Heart right ventricle (tissue), 16 donors: ENCODE measurements at places on chromosomes 1 and 21. TPM values are rescaled to one million over a fixed set of nuclear protein-coding genes. Genes with fewer than 3 reads are reported as not detected.

- peaks cover 51% of the 10 kb centered on the region for H3K4me1 ChIP-seq
- H3K4me3 ChIP-seq: peak overlapping the region; percentile 85
- peaks cover 35% of the 10 kb centered on the region for H3K36me3 ChIP-seq
- DNase-seq: no peak
Measured at GRCh38 chr1:77976433-77977076, 2.3 kb downstream of the FUBP1 start.

Gene CFAP57
- not detected for total RNA-seq

Gene COL11A1
- not detected for total RNA-seq

GRCh38 chr1:89125913-89126580, at the start of gene GBP2:
Gene GBP2 (minus strand): TSS chr1:89126114. CDS start chr1:89121966, 4,148 bp downstream.
- H3K4me3 ChIP-seq: peak within 1 kb of the TSS; percentile 48
- H3K4me1 ChIP-seq: peaks cover 38% of the 10 kb centered on the region
- DNase-seq: no peak
- no peaks in the 10 kb centered on the region for H3K27me3 ChIP-seq
- peak within 1 kb of the TSS; percentile 56 for H3K27ac ChIP-seq
- H3K36me3 ChIP-seq: no peaks in the 10 kb centered on the region

Gene RAB25
- total RNA-seq: not detected

- H3K4me3 ChIP-seq: peak within 1 kb of the TSS; percentile 47
- peaks cover 48% of the 10 kb centered on the region for H3K27me3 ChIP-seq
- H3K27ac ChIP-seq: peak within 1 kb of the TSS; percentile 56
- H3K36me3 ChIP-seq: no peaks in the 10 kb centered on the region
- DNase-seq: no peak
Measured at GRCh38 chr1:151839457-151840403, at the start of gene C2CD4D. Gene C2CD4D (minus strand): TSS chr1:151839820. CDS start chr1:151838989, 831 bp downstream.

GRCh38 chr1:34983700-34984355, 1.3 kb downstream of the TMEM35B start:
- no peaks in the 10 kb centered on the region for H3K36me3 ChIP-seq
- peak overlapping the region; percentile 92 for H3K4me3 ChIP-seq
- H3K4me1 ChIP-seq: peaks cover 29% of the 10 kb centered on the region

Gene GPR25
- total RNA-seq: not detected

Gene SPRR2A
- total RNA-seq: not detected

GRCh38 chr1:217188280-217189237, 442.3 kb downstream of the GPATCH2 start:
- no peak overlapping the region for H3K27ac ChIP-seq
- H3K4me3 ChIP-seq: no peak overlapping the region
- peak; percentile 60 for DNase-seq
- H3K4me1 ChIP-seq: peaks cover 7% of the 10 kb centered on the region

DNA sequence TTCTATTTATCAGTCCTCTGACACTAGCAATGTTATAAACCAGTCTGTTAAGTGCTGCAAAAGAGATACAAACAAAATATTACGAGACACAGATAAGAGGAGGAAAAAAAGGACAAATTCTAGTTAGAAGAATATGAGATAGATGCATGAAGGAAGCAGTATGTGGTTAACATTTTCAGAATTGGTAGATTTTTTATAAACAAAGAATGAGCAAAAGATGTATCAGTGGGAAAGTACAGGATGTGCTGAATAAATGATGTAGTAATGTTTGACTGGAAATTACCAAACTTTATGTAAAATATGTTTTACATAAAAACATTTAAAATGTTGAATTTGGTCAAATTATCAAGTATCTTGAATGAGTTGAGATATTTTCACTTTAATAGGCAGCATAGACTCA, 574.2 kb downstream of the NUF2 start:
- no peak overlapping the region for H3K27ac ChIP-seq
- no peak for DNase-seq
- H3K27me3 ChIP-seq: no peaks in the 10 kb centered on the region
- no peaks in the 10 kb centered on the region for H3K36me3 ChIP-seq
- no peaks in the 10 kb centered on the region for H3K4me1 ChIP-seq

Gene IL22RA1
- total RNA-seq: 1.6 TPM

Gene CLCA4
- total RNA-seq: not detected

- no peak for DNase-seq
- no peaks in the 10 kb centered on the region for H3K4me1 ChIP-seq
- H3K36me3 ChIP-seq: no peaks in the 10 kb centered on the region
- H3K27me3 ChIP-seq: no peaks in the 10 kb centered on the region
- H3K27ac ChIP-seq: no peak overlapping the region
Measured at GRCh38 chr1:172478485-172478884, 34.6 kb upstream of the PIGC start.

DNA sequence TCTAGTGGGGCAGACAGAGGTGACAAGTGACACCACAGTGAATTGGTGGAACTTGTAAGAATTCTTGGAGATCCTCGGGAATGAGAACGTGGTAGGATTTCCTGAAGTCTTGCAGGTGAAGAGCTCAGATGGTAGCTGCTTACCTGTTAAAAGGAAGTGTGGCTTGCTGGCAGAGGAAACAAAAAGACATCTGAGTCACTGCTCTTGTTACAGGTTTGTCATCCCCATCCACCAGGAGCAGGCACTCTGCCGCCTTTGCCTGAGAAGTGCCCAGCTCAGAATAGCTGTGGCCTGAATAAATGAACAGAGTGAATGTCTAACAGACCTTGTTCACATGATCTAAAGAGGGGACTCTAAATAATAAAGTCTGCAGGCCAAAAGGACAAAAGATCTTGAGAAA, 12.3 kb upstream of the ZSCAN20 start:
- no peak overlapping the region for H3K4me3 ChIP-seq
- no peaks in the 10 kb centered on the region for H3K36me3 ChIP-seq
- H3K27me3 ChIP-seq: no peaks in the 10 kb centered on the region
- peaks cover 75% of the 10 kb centered on the region for H3K4me1 ChIP-seq
- no peak for DNase-seq

Gene DHDDS
- 30.7 TPM for total RNA-seq

Gene RRAGC
- total RNA-seq: 23.3 TPM

- DNase-seq: no peak
- no peak overlapping the region for H3K27ac ChIP-seq
- H3K36me3 ChIP-seq: no peaks in the 10 kb centered on the region
Measured at GRCh38 chr1:193114485-193115095, 7.2 kb upstream of the CDC73 start.

- no peak overlapping the region for H3K4me3 ChIP-seq
- no peaks in the 10 kb centered on the region for H3K36me3 ChIP-seq
- no peak for DNase-seq
- no peaks in the 10 kb centered on the region for H3K4me1 ChIP-seq
Measured at GRCh38 chr1:40842207-40842606, 20.0 kb downstream of the CITED4 start.

Gene NBPF12
- 6.3 TPM for total RNA-seq

- no peaks in the 10 kb centered on the region for H3K36me3 ChIP-seq
- H3K27me3 ChIP-seq: no peaks in the 10 kb centered on the region
- no peaks in the 10 kb centered on the region for H3K4me1 ChIP-seq
- DNase-seq: no peak
Measured at GRCh38 chr1:199081739-199082138, 442.9 kb downstream of the PTPRC start.

DNA sequence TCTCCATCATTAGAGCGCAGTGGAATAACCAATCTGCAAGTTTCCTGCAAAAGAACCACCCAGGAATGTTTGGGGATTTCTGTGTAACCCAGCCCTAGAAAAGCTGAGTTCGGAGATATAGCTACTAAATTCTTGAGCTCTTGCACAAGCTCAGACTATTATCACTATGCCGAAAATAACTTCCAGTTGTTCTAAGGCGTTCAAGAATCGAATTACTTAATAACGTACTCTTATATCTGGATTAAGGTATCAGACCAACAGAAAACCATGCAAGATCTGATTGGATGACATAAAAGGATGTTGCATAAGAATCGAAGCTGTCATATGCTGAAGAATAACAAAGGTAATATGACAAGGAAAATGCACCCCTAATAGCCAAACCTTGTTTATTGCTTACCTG, 7.5 kb upstream of the LAMC2 start:
- no peak overlapping the region for H3K4me3 ChIP-seq
- no peak overlapping the region for H3K27ac ChIP-seq
- H3K4me1 ChIP-seq: peaks cover 32% of the 10 kb centered on the region
- H3K27me3 ChIP-seq: no peaks in the 10 kb centered on the region
- no peaks in the 10 kb centered on the region for H3K36me3 ChIP-seq

- H3K36me3 ChIP-seq: peaks cover 49% of the 10 kb centered on the region
- H3K27me3 ChIP-seq: no peaks in the 10 kb centered on the region
- H3K4me1 ChIP-seq: no peaks in the 10 kb centered on the region
- no peak overlapping the region for H3K27ac ChIP-seq
Measured at GRCh38 chr1:174982971-174983689, 16.6 kb upstream of the CACYBP start.

GRCh38 chr1:47849005-47849521, 148.1 kb downstream of the TRABD2B start:
- no peak overlapping the region for H3K27ac ChIP-seq
- H3K27me3 ChIP-seq: no peaks in the 10 kb centered on the region
- no peak overlapping the region for H3K4me3 ChIP-seq
- H3K36me3 ChIP-seq: no peaks in the 10 kb centered on the region
- no peak for DNase-seq

DNA sequence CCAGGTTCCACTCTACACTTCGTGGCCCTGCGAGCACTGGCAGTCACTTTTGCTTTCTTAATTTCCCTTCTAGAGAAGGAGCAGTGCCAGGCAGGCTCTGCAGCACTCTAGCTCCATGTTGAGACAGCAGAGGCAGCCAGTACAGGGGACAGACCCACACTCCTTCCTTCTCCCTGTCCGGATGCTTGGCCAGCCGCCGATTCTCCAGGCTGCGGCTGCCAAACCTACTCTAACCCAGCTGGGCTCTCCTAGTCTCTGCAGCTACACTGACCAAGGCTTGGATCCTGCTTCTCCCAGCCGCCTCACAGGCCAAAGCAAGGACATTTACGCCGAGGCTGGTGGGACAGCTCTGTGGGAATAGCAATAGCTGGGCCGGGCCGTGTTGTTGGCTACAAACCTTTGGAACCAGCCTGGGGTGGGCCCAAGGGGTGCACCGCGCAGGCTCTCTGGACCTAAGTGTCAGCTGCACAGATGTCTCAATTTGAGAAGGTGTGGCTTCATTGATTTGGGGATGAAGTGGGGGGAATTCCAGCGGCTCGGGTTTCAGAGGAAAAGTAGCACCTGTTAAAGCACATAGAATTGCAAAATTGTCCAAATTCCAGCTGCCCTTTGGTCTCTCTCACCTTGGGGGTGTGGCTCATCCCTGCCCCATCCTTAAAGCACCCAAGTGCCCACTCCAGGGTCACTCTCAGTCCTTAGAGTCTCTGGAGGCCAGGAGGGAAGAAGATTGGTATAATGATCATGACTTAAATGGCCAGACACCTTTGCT, 3.2 kb downstream of the BARHL2 start:
- H3K36me3 ChIP-seq: no peaks in the 10 kb centered on the region
- H3K27ac ChIP-seq: no peak overlapping the region
- H3K27me3 ChIP-seq: peaks cover 98% of the 10 kb centered on the region

Gene TADA1
- 12.8 TPM for total RNA-seq
